ENCODE measurements at places on chromosomes 11 and 22. TPM values are rescaled to one million over a fixed set of nuclear protein-coding genes. Genes with fewer than 3 reads are reported as not detected.

EPS8L2 gene
- 9.6 TPM for total RNA-seq

PYGM gene
- total RNA-seq, result 5.5 TPM

DEFB131B gene
- total RNA-seq, result not detected

DMC1 gene
- 0.27 TPM for total RNA-seq

KCNQ1OT1 gene
- total RNA-seq, result 0.42 TPM

ZP1 gene
- total RNA-seq, result not detected

TMPRSS4 gene
- total RNA-seq, result not detected

DNA sequence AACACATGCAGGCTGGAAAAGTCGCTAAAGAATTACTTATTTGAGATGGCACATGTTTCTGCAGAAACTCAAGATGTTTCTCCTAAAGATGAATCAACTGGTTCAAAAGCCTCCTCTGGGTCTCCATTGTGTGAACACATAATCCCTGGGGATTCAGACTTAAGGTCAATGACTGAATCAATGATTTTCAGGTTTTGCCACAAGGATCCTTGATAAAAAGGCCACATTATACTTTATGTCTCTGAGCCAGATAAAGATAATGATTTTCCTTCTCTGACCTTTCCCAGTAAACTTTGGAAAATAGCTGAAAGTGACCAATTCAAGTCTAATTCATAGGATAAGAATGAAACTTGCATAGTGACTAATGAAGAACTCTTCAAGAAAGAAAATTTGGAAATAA lies 2.3 kb upstream of the XKR3 start:
- no peak for DNase-seq

DNA sequence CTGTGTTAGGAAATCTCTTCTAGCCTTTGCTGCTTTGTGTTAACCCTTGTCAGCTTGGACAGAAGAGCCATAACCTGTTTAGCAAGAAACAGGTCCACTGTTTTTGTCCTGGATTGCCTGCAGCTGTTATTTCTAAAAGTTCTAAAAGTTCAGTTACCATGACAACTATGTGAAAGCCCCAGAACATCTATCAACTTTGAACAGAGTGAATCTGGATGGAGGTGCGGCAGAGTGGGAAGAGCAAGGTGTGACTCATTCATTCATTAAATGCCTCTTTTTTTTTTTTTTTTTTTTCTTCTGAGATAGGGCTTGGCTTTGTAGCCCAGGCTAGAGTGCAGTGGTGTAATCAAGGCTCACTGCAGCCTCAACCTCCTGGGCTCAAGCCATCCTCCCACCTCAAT lies 50.5 kb downstream of the RBX1 start:
- no peak for DNase-seq

DNA sequence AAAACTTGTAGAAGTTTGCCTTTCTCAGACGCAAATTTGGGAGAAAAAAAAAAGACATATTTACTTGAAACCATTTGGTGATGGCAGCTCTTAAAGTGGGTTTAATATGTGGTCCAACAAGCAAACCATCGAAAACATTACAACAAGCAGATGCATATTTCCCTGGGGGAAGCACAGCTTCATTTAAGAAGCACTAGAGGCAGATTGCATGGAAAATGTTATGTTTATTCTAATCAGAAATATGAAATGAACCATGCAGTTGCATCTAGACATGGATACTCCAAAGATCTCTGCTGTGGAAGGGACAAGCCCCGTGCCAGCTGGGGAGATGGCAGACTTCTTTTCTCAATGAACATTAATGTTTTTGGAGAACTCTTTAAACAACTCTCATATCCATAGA lies 57.4 kb upstream of the PARVA start:
- no peak for DNase-seq

DNA sequence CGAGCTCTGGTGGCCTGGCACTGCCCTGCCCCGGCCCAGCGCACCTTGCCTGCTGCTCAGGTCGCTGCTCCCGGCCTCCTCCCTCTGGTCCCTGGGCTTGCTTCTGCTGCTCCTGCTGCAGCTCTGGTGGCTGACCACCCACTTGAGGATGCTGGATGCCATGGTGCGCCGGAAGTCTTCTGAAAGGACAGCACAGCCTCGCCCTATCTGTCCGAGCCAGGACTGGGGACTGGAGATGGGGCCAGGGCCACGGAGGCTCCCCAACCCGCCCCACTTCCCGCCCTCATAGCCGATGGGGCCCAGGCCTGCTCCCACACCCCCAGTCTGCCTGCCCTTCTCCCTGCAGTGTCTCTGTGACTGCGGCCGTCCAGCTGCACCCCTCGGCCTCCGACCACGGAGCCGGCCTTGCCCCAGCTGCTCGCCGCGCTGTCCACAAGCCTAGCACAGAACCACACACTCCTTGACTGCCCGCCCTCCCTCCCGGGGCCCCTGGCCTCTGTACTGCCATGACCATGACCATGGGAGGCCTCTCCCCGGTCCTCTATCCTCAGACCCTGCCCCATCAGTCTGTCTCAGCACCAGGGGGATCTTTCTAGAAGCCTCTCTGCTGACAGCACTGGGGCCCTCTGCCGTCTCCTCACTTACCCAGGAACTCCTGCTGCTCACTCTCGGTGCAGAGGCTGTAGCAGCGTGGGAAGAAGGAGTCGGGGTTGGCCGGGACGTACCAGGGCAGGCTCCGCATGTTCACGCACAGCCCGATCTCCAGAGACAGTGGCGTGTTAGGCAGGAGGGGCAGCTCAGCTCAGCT lies 12.7 kb downstream of the TTLL8 start:
- no peak for DNase-seq

GRCh38 chr11:65651339-65651588 lies 11.5 kb downstream of the RELA start:
- DNase-seq, result no peak

GRCh38 chr11:102151784-102152525 lies 41.7 kb downstream of the YAP1 start:
- no peak for DNase-seq

GRCh38 chr11:71420455-71421241 lies 27.5 kb downstream of the DHCR7 start:
- DNase-seq, result no peak

- no peak for DNase-seq
Observed at GRCh38 chr22:38602166-38602565, 32.2 kb upstream of the DMC1 start.

DNA sequence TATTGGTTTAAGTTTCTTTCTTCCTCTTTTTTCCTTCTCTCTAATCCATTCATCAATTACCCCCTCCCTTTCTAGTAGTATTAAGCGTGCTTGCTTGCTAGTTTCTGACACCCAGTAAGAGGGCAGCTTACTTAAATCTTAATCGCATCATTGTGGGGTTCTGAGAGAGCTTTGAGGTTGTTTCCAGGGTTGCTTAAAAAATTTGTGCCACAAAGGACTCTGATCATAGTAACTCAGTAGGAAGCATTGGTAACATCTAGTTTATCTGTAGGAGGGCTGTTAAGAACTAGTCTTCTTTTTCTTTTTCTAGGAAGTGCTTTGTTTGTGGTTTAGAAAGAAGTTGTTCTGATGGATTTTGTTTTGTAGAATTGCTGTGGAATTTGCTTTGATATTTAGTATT lies 45.3 kb downstream of the TMEM135 start:
- DNase-seq, result no peak

DNA sequence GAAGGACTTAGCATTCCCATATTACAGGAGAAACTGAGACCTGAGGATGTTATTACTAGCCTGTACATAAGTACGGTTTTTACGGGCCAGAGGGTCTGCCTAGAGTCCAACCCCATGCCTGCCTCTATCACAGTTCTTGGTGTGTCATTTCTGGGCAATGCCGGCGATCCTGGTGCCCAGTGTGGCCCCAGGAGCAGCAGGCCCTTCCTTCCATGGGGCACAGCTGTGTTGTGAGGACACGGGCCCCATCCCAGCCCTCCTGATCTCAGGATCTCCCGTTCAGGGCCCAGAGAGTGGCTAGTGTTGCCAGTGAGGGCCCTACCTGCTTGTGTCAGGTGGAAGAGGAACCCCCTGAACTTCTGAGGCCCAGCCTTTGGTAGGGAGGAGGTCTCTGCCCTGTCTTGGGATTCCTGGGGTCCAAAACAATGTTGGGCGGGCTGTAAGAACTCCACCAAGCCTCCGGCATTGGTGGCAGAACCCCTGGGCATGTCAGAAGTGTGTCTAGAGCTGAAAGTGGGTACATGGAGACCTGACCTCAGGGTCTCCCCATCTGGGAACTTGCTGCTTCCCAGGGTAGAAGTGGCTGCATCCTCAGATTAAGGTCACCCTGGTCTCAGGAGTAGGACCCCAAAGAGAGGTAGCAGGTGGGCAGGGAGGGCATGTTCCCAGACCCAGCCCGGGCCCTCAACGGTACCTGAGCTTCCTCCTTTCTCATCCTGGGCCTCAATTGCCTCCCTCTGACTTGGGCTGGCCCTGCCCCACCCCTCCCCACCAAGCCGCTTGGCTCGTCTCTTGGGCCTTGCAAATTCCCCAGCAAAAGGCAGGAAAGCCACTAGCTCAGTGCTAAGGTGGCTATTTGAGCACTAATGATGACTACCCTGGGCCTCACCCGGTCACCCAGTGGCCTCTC lies 74.6 kb upstream of the KCNQ1OT1 start:
- no peak for DNase-seq

DNA sequence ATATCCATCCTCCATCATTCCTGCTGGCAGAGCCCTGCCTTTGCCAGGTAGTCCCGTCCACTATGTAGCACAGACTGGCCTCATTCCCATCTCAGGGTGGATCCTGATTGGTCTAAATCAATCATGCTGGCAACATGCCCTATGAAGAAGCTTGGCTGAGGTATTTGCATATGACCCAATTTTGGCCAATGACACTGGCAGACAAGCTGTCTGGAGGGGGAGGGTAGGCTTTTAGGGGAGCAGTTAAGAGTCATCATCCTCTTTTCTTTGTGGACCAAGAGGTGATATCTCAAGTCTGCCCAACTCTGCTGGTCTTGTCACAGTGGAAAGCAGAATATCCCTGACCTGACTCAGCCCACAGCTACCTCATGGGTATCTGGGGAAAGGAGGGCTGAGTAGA lies 5.1 kb downstream of the CCDC89 start:
- no peak for DNase-seq

DNA sequence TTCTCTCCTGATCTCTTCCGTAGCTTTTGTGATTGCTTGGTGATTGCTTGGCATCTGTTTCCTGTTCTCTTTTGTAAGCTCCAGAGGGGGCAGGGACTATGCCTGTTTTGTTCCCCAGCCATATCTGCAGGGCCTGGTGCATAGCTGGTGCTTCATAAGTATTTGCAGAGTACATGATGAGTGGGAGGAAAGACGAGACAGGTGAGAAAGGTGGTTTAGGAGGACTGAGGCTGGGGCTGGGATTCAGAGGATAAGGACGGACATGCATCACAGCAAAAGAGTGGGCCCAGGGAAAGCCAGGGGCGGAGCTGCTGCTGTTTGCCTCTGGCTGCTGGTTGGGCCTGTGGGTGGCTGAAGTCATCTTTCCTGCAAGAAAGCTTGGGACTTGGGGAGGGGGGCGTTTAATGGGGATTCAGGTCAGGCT lies 62.4 kb downstream of the DSCAML1 start:
- DNase-seq, result no peak

DNA sequence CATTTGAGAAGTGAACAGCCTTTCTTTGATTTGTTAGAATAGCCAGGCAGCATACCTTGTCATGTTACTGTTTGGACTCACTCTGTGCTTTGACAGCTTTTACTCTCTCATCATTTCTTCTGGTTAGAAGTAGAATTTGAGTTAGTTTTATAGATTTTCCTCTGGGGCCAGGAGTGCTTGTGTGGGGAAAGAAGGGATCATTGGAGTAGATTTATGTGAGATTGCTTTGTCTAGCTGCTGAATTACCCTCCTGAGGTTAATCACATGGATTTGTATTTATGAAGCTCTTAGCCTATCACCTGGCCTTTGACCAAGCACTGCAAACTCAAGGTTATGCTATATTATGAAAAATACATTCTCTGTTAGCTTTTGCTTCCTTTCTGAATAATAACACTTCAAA lies 54.3 kb downstream of the SWAP70 start:
- DNase-seq, result no peak

GRCh38 chr11:60768202-60768601 lies 11.5 kb downstream of the MS4A15 start:
- DNase-seq, result no peak

GRCh38 chr11:75024068-75024449 lies 35.3 kb downstream of the NEU3 start:
- DNase-seq, result no peak

- DNase-seq, result no peak
Observed at GRCh38 chr11:10540546-10540914, 457 bp downstream of the RNF141 start.

- DNase-seq, result no peak
Observed at GRCh38 chr22:45631140-45631840, 40.3 kb upstream of the ATXN10 start.

DNA sequence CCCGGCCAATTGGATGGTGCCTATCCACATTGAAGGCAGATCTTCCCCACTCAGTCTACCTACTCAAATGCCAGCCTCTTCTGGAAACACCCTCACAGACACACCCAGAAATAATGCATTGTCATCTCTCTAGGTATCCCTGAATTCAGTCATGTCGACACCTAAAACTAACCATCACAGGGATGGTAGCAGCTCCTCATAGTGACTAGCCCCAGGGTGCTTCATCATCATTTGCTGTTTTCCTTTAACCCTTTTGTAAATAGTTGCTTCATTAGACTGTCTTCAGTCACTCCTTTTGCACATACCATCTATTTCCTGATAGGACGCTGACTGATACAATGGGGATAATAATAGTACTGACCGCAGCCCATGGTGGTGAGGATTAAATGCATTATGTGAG lies 18.8 kb upstream of the AMOTL1 start:
- DNase-seq, result no peak

GRCh38 chr22:28899199-28899853 lies 16.0 kb downstream of the ZNRF3 start:
- DNase-seq, result peak; percentile 61

DNA sequence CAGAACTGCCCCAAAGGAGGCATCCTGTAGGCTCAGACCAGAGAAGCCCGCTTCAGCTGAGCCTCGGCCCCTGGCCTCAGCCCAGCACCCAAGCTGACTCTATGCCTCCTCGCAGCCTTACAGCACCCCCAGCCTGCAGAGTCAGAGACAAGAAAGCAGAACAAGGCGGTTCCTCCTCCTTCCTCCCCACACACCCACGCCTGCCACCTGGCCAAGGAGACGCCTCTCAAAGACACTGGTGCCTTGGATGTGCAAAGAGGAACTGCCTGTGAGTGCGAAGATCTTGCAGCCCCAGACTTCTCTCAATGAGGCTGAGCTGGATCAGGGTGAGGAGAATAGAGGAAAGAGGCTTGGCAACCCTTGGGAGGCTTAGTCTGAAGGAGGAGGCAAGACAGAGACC lies 60.2 kb downstream of the PDE2A start:
- peak; percentile 15 for DNase-seq

DNA sequence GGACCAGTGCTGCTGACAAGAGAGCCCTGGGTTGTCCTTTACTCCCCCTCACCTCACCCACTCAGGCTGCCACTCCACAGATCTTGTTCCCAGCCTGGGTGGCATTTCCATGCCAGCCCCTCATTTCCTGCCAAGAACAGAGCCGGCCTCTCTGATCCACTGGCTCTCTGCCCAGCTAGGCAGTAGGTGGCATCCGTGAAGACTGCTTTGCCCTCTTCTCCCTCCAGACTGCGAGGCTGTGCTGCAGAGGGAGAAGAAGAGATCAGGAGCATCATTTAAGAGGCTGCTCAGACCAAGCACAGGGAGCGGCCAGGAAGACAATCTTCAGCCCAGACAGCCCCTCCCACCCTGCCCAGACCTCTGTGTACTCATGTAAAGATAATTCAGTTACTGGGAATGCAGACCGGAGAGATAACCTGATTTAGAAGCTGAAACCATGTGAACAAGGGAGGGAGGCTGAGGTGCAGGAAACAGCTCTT lies 126.9 kb upstream of the NCAM1 start:
- no peak for DNase-seq

- no peak for DNase-seq
Observed at GRCh38 chr11:78138694-78139421, 568 bp downstream of the ALG8 start.

Data from CD8-positive, alpha-beta T cell (primary cell).